Activated CD8-positive, alpha-beta memory T cell treated with anti-CD3 and anti-CD28 coated beads for 24 hours (primary cell): ENCODE measurements at places on chromosomes 4 and X.

GRCh38 chrX:12779534-12779933, 11.7 kb upstream of the PRPS2 start:
- DNase-seq, result no peak

DNA sequence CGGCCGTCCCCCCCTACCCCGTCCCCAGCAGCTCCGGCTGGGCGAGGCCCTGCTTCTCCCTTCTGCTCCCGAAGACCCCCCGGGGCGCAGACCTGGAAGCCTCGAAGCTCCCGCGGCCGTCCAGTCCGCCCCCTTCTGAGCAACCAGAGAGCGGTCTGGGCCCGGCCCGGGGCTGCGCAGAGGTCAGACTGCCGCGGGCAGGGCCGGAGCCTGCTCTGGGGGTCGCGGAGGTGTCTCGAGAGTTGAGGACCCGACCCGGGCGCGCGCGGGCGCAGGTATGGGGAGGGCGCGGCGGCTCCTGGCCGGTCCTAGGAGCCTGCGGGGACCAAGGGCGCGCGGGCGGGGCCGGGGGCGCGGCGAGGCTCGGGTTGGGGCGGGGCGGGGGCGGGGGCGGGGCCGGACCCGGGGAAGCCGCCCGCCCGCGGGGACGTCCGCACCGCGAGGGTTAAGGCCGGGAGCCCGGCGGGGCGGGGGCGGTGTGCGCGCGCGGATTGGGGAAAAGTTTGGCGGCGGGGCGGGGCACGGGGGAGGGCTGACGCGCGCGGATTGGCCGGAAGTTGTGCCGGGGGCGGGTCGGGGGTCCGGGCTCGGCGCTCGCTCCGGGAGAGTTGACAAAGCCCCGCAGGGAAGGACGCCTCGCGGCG, at the start of gene FGFRL1:
Gene FGFRL1 (plus strand): TSS at position 605 of the 644 bp plus-strand sequence. CDS start 860 bp downstream, outside the sequence.
- DNase-seq, result peak; percentile 94

DNA sequence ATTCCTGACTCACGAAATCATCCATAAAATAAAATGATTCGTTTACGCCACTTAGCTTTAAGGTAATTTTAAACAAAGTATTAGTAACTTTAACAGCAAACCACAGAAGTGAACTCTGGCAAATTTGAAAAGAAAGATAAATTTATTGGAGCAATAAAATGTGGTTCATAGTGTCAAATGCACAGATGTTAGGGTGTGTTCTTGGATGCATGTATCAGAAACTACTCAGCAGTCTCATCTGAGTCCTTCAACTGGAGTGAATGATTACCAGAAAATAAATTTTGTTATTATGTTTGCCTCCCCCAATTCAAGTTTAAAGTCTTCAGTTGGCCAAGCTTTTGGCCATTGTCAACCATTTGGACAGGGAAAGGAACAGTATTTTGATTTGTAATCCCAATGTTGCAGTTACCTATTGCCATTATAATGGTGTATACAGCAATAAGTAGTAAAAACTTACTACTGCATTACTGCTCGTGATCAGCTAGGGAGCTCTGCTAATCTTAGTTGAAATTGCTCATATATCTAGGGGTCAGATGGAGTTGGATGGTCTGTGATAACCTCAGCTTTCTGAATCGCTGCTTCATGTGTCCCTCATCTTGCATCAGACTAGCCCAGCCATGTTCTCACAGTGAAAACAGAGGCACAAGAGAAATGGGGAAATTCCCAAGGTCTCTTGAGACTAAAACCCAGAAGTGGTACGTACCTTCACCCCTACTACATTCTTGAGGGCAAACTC, 254.6 kb upstream of the KCNIP4 start:
- no peak for DNase-seq

GRCh38 chrX:79366873-79367749, at the start of gene ITM2A:
Gene ITM2A, minus strand, starts transcription at chrX:79367334. Its CDS starts 119 bp downstream, at chrX:79367215.
- DNase-seq, result peak; percentile 81

DNA sequence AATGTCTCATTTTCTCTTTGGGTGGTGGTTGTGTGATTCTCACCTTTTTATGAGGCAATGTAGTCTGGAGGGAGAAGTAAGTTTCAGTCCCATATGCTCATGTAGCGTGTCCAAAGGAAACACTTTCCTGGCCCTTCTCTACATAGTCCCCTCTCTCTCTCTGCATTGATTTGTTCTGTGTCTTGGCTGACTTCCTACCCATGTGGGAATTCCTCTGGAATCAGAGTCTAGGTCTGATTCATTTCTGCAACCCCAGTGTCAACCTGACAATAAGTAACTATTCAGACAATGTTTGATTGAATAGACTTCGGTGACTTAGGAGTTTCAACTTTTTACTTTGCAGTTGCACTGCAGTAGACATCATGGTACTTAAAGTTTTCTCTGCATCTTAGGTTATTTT, 2.7 kb upstream of the ALAS2 start:
- DNase-seq, result no peak

- no peak for DNase-seq
Measured at GRCh38 chr4:36333303-36333877, 52.0 kb downstream of the DTHD1 start.

DNA sequence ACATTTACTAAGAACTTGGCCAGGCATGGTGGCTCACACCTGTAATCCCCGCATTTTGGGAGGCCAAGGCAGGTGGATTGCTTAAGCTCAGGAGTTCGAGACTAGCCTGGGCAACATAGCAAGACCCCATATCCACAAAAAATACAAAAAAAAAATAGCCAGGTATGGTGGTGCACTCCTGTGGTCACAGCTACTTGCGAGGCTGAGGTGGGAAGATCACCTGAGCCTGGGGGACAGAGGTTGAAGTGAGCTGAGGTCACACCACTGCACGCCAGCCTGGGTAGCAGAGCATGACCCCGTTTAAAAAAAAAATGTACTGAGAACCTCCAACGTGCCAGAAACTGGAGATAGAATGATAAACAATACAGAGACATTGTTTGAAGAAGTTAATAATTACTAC, 8.0 kb downstream of the OPRPN start:
- no peak for DNase-seq

DNA sequence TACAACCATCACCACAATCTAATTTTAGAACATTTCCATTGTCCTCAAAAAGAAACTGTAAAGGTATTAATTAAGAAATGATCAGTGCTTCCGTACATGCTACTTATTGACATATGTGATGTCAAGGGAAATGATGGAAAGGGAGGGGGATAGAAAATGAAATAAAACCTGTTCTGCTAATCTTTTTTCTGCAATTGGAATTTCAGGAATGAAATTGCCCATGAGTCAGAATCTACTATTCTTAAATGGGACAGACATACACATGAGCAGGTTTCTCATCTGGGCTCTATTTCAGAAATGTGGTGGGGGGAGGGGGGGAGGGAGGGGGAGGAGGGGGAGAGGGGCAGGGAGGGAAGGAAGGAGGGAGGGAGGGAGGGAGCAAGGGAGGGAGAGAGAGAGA, 91.0 kb downstream of the SHROOM4 start:
- DNase-seq, result no peak

- DNase-seq, result no peak
Measured at GRCh38 chr4:186642530-186642929, 81.1 kb downstream of the FAT1 start.

GRCh38 chr4:22688236-22688635, 4.5 kb upstream of the GBA3 start:
- DNase-seq, result no peak

GRCh38 chr4:8150152-8151090, 8.2 kb downstream of the ABLIM2 start:
- no peak for DNase-seq

- no peak for DNase-seq
Measured at GRCh38 chr4:101953949-101954348, 163.4 kb downstream of the BANK1 start.

GRCh38 chrX:63466690-63467089, 115.6 kb upstream of the SPIN4 start:
- no peak for DNase-seq

GRCh38 chrX:139932073-139932900, 566 bp downstream of the ATP11C start:
- DNase-seq, result peak; percentile 82

DNA sequence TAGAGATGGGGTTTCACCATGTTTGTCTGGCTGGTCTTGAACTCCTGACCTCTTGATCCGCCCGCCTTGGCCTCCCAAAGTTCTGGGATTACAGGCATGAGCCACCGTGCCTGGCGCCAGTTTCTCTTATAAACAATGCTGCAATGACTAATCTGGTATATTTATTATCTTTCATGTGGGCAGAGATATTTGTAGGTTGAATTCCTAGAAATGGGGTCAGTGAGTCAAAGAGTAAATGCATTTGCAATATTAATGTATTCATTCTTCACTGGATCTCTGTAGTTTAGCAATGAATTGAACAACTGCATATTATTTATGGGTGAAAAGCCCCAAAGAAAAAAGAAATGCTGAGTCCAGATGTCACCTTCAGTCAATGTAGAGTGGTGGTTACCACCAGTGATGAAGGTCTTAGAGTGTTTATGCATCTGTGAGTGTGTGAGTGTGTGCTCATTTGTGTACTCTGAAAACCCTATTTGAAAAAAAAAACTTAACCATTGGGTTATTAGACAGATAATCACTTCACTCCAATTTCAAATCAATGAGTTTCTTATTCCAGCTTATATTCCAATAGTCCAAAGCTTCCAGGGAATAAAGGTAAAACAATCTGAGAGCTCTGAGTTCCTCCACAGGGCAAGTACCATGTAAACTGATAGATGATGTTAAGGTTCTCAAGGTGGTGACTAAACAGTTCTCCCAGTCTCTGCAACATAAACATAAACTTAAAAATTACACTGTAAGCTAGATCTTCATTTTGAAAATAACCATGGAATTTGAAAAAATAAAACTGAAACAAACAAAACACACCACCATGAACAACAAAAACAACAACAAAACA, 22.6 kb upstream of the CD38 start:
- DNase-seq, result peak; percentile 78
